ENCODE measurements at places on chromosomes 4 and X.

DNA sequence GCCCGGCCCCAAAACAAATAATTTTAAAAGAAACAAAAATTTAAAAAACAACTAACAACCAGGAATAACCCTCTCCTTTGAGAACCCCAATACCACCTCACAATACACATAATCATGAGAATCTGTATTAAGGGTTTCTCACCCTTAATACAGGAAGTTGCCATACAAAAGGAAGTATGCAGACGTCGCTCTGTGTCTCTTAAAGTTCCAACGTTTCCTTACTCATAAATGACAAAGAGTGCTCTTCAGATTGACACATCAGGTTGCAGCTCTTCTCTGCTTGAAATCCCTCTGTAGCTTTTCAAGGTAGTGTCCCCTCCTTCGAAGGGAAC lies 73.9 kb upstream of the IRF2 start:
- no peak for DNase-seq

DNA sequence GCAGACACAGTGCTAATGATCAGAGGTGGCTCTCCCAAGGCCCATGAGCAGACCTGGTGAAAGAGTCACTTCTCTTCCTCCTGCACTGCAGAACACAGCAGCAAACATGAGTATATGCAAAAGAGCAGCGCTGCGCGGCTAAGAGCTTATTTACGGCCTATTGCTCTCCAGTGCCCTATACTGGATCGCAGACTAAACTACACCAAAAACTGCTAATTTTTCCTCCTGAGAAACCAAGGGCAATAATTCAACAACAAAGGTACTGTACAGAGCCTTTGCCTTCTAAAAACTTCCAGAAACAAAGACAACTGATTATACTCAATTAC lies 702.5 kb downstream of the ARAP2 start:
- DNase-seq: no peak

GRCh38 chr4:13921805-13922204 lies 294.3 kb upstream of the BOD1L1 start:
- DNase-seq: peak; percentile 42

- DNase-seq: no peak
Observed at GRCh38 chr4:118773429-118773792, 62.5 kb downstream of the SEC24D start.
